ENCODE measurements at places on chromosomes 5 and 9. TPM values are rescaled to one million over a fixed set of nuclear protein-coding genes. Genes with fewer than 3 reads are reported as not detected.

SLC27A6 gene
- polyA plus RNA-seq: 1.7 TPM

ANXA2R gene
- 1.4 TPM for polyA plus RNA-seq

WNT8A gene
- polyA plus RNA-seq: 0.15 TPM

DNA sequence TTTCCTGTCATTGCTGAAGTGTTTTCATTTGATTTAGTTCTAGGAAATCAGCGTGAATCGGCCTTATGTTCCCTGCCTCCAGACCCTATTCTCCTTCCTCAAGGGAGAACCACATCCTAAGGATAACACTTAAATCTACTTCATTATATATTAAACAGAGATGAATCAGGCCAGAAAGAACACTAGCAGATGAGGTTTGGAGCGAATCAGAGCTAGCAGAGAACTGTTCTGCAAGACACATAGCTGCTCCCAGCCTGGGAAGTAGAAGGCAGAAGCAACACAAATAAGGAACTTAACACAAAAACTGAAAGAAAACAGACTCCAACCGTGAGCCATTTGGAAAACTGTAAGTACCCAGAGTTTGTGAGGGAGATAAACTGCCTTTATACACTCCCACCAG lies 718.2 kb downstream of the SEMA5A start:
- DNase-seq: no peak

- no peak for DNase-seq
These were observed 47.8 kb upstream of the JADE2 start for GRCh38 chr5:134477462-134478245.

TEX48 gene
- not detected for polyA plus RNA-seq

DNA sequence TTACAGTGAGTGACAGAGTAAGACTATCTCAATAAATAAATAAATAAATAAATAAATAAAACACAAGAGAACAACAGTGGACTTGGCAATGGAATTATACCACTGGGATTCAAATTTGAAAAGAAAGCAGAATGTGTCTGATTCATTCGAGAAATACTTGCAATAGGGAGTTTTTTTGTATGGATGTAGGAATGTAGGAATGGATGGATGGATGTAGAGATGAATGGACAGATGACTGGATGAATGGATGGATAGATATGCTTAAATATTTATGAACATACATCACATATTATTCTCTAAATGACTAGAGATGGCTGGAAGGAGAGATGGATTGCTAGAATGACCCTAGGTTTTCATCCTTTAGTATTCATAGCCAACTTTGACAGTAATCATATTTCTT lies 22.0 kb upstream of the CEMIP2 start:
- DNase-seq: no peak

DNA sequence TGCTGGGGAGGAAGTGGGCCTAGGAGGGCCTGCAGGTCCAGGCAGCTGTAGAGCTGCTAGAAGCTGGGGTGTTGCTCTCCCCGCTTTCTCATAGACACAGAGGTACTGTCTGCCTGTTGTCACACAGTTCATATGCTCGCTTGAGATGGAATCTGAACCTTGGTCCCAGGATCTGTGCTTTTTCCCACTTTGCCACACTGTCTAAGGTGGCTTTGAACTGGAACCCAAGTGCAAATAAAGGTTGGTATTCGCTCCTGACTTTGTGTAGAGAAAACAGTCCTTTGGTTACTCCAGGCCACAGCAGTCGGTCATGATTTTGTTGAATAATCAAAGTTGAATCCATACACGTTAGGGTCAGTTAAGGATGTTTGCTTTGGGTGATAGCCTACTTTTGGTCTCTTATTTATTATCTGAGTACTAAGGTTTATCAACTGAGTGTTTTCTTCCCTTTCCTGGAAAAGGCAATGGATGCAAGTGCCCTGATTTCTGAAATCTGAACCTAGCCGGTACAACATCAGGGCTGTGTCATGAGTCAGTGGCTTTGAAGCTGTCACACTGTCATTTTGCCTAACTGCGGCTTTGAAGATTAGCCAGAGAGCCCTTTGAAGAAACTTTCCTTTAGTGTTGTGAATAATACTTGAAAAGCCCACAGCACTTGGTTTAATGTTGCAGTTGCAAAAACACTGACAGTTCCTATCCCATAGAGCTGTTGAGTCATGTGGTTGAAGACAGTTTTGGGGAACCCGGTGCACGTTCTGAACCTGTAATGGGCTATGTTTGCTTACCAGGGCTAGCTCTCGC lies 41.3 kb downstream of the HABP4 start:
- DNase-seq: peak; percentile 49

DNA sequence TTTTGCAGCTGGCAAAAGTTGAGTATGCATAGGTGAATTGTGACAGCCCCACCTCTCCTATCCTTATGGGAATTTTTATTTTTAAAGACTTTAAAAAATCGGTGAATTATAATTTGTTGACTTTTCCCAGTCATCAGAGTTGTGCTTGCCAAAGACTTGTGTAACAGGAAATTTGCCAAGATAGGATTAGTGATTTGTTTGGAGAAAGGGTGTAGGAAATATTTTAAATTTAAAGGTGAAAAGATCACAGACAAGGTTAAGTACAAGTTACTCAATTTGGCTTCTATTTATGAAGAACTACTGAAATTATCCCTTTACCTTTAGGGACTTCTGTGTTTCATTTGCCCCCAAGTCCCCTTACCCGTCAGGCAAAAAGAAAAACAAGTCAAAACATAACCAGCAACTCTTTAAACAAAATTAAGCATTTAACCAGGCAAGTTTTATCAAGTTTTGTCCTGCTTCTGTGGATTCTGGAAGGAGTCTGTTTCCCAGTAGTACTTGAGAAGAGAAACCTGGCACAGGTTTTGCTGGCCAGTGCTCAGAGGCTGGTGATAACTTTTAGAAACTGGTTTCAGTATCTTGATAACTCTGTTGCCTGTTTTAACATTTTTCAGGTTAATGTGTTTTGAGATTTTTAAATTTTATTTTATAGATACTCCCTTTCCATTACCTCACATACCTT lies 285.4 kb downstream of the MAST4 start:
- DNase-seq: no peak

DNA sequence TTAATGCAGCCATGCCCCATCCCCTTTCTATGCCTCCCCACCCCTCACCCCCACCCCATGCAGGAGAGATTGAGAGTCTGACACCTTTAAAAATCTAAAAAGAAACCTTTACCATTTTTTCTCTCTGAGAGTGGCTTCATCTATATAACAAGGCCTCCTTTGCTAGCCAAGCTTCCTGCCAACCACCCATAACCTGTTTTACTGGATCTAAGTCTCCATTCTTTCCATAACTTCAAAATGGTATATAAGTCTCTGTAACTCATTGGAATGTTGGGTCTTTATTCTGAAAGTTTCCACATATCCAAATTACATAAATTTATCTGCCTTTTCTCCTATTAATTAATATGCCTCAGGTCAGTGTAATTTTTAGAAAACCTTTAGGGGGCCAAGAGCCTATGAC lies 1174.0 kb downstream of the MAT2B start:
- DNase-seq: no peak

SPATA6L gene
- polyA plus RNA-seq: 5.3 TPM

SPAG8 gene
- 10.4 TPM for polyA plus RNA-seq

- peak; percentile 46 for DNase-seq
These were observed 9.1 kb downstream of the TYRP1 start for GRCh38 chr9:12702160-12702758.
